ENCODE measurements at places on chromosomes 1 and 21.

GRCh38 chr1:148383966-148384365, 99.1 kb downstream of the PPIAL4G start:
- DNase-seq, result no peak

GRCh38 chr1:186899577-186899976, 70.8 kb downstream of the PLA2G4A start:
- DNase-seq, result no peak

- DNase-seq, result no peak
These were observed 21.9 kb downstream of the CHD5 start for GRCh38 chr1:6158181-6158580.

GRCh38 chr1:103266036-103266435, 157.7 kb upstream of the COL11A1 start:
- DNase-seq, result no peak

DNA sequence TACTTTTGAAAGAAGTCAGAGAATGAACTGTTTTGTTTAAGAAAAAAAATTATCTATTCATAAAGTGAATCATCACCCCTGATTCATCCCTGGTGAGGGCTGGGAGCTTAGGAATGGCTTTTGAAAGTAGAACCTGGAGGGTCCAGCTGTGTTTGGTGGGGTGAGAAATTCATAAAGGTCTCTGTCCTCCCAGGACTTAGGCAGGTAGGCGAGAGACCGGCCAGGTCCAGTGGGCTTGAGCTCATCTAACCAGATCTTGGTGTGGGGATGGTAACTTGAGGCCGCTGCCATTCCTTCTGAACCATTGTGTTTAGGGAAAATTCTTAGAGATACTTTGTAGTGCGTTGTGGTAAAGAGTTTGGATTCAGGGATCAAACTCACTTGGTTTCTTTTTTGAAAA, 156.8 kb upstream of the TNR start:
- no peak for DNase-seq

DNA sequence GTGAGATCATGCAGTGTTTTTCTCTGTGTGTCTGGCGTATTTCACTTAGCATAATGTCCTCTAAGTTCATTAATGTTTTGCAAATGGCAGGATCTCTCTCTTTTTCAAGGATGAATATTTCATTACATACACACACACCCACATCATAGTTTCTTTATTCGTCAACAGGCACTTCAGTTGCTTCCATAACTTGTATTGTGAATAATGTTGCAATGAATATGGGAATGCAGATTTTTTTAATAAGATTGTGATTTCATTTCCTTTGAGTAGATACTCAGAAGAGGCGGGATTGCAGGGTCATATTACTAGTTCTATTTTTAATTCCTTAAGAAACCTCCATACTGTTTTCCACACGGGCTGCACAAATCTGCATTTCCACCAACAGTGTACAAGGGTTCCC, 134.0 kb downstream of the CLEC20A start:
- no peak for DNase-seq

- DNase-seq, result no peak
These were observed 18.5 kb downstream of the SELL start for GRCh38 chr1:169692756-169693460.

DNA sequence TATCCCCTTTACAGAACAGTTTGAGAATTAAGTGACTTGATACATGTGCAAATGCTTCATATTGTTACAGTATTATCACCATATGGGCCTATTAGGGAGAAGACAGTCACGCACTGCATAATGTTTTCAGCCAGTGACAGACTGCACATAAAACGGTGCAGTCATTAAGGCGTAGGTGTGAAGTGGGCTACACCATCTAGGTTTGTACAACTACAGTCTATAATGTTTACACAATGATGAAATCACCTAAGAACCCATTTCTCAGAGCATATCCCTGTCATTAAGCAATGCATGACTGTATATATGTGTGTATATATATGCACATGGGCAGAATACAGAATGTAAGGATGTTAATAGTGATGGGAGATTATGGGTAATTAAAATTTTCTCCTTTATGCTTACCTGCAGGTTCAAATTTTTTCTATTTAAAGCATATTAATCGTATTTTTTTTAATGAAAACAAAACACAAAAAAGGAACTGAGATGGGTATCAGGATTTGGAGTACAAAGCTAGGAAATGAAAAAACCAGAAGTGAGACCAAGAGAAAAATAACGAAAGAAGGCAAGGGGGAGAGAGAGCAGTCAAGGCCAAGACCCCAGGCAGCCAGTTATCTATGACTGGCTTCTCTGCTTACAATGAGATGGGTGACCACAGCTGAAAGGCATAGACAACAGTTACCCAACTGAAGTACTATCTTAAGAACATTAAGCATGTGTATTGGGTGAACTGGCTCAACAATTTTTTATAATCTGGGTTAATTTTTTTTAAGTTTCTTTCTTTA, 122.9 kb upstream of the DAB1 start:
- DNase-seq, result no peak

Data from activated T-helper 1 cell treated with Interleukin-2 at 50 U/mL for 16 hours (primary cell).